ENCODE measurements at places on chromosomes 5 and 9.

DNA sequence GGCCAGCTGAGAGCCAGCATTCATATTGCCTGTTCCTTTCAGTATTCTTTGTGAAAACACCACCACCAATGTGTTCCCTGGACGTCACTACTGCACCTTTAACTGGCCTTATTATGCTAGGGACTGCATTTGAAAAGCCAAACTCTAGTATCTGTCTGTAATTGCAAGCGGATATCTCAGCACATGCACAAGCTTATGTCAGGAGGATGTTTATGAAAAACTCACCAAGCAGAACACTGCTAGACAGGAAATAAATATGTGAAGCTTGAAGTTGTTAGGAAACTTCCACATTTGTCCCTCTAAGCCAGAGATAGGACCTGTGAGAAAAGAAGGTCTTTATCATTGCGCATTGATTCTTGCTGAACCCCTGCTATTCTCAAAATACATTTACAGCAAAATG is 135.4 kb upstream of the CCDC152 start:
- DNase-seq = no peak

DNA sequence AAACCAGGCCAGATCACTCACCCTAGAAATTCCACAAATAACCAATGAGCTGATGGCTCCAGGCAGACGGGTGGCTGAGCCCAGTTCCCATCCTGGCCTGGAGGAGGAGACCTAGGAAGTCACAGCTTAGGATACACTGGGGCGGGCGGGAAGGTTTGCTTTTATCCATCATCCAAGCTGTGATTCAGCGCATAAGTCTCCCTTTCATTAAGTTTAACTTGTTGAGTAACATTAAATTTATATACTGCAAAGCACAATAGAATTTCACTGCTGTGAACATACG is 55.7 kb downstream of the THBS4 start:
- DNase-seq = no peak

DNA sequence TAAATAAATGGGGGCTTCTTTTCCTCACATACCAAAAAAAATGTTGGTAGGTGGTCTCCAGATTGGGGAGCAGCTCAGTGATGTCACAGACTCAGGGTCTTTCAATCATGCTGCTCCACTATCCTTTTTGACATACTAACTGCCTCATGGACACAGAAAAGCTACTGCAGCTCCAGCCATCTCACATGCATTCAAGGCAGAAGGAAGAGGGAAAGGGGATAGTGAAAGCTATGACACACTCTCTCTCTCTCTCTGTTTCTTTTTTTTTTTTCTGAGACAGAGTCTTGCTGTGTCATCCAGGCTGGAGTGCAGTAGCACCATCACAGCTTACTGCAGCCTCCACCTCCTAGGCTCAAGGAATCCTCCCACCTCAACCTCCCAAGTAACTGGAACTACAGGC is 7.9 kb upstream of the ADGRD2 start:
- DNase-seq = no peak

- DNase-seq = no peak
These were observed 64.2 kb upstream of the IRX1 start for GRCh38 chr5:3531320-3531986.

DNA sequence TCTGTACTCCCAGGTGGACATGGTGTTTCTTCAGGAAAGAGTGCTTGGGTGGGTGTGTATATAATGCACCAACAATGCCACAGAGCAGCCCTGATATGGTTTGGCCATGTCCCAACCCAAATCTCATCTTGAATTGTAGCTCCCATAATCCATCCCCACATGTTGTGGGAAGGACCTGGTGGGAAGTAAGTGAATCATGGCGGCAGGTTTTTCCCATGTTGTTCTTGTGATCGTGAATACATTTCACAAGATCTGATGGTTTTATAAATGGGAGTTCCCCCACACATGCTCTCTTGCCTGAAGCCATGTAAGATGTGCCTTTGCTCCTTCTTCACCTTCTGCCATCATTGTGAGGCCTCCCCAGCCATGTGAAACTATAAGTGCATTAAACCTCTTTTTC is 158.5 kb downstream of the NR3C1 start:
- no peak for DNase-seq

GRCh38 chr9:128009639-128010038 is 28.9 kb upstream of the EEIG1 start:
- DNase-seq = no peak

GRCh38 chr5:83721953-83722901 is 1.6 kb upstream of the HAPLN1 start:
- DNase-seq = peak; percentile 51

GRCh38 chr9:109935406-109936087 is 155.5 kb downstream of the PALM2AKAP2 start:
- no peak for DNase-seq

DNA sequence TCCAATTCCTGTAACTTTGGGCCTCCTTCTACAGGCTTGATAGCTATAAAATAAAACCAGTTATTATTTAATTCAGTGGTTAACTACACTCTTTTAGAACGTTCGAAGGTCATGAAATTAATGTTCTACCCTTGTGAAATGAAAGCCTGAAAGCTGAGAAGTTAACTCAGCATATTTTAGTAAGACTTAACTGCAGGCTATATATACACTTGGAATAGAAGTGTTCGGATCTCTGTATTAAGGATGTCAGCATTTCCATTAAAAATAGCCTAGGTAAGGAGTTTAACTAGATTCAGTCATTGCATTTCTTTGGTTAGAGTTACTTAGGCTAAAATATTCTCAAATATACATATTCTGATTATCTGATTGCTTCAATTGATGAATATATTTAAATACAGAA is 229.2 kb downstream of the MRPS30 start:
- no peak for DNase-seq

DNA sequence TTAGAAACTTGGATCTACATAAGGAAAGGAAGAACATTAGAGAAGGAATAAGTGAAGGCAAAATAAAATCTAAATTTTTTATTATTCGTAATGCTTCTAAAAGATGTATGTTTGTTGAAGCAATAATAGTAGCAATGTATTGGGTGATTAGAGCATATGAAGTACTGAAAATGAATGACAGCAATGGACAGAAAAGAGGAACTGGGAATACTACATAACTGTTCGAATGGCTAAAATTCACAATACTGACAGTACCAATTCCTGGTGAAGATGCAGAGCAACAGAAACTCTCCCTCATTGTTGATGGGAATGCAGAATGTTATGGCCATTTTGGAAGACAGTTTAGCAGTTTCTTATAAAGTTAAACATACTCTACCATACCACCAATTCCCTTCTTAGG is 177.3 kb upstream of the SPEF2 start:
- DNase-seq = no peak

DNA sequence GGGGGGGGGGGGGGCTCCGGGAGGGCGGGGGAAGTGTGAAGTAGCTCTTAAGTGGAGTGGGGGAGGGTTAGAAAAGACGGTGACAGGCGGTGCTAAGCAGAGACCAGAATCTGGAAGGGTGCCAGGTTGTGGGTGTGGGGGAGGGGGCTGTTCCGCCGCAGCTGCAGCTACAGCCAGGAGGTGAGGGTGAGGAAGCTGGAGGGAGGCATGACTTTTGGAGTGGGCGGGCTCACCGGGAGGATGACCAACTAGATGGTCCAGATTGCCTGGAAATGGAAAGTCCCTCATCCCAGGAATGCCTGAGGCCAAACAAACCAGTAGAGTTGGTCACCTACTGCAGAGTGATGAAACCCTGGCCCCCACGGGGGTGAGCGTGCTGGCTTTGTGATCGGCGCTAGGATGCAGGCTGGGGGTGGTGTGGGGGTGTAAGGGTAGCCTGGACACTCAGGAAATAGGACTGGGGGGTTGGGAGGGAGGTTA is 158.1 kb upstream of the SHB start:
- peak; percentile 96 for DNase-seq

DNA sequence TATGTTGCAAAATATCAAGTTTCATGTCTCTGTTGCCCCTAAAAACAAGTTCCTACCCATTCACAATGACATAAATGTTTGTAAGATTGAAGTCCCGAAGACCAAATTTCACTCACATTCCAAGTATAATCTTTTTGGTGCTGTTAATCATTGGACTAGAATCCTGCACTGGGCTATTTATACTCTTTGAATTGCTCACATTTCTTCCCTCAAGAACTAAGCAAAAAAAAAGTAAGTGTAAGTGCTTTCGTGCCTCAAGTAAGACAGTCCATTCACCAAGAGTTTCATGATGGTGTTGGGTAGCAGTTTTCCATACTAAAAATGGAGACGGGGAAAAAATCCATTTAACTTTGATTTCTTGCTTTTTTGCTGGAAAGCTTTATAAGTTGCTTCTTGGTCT is 242.3 kb downstream of the EBF1 start:
- no peak for DNase-seq

GRCh38 chr5:171586436-171586835 is 167.0 kb downstream of the FGF18 start:
- DNase-seq = no peak

DNA sequence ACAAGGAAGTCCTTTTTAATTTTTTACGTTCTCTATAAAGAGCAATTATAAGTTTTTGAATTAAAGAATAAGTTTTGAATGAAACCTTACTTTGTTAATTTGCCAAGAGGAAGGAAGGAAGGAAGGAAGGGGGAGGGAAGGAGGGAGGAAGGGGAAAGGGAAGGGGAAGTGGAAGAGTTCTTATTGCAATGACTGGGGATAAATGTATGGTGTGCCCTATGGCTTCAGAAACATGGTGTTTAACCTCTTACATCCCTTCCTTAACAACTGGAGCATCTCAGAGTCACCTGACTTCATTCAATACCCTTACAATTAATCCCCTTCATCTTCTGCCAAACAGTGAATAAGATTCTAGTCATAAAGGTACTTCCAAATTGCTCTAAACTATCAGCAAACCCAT is 16.0 kb downstream of the CEMIP2 start:
- DNase-seq = no peak

- DNase-seq = no peak
These were observed 11.9 kb downstream of the CCDC180 start for GRCh38 chr9:97319395-97319794.

GRCh38 chr5:115708819-115709477 is 83.1 kb upstream of the TMED7 start:
- no peak for DNase-seq

- no peak for DNase-seq
These were observed 8.4 kb upstream of the PHYHD1 start for GRCh38 chr9:128912270-128912853.

GRCh38 chr5:24073107-24073506 is 565.7 kb downstream of the PRDM9 start:
- DNase-seq = no peak

DNA sequence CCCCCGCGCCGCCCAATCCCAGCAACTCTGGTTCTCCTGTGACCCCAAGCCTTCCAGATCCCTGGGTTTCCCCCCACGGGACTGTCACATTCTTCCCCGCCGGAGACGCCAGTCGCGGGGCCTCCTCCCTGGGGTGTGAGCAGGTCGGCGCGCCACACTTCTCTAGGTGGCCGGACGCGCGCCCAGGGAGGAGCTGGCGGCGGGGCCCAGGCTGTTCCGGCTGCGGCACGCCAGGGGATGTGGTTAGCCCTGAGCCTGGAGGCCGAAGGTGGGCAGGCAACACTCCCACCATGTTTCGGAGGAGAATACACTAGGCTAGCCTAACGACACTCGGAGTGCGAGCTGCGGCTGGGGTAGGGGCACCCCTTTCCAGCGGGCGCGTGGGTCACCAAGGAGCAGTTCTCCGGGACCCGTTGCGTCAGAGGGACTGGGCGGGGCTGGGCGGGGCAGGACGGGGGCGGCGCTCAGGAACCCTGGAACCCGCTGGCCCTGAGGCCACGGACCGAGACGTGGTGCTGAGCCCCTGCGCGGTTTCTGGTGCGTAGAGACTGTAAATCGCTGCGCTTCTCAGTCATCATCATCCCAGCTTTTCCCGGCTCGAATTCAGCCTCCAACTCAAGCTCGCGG is at the start of gene SLC27A6:
SLC27A6 (plus strand) TSS at position 478 of the 627 bp plus-strand sequence. CDS start 650 bp downstream, outside the sequence.
- DNase-seq = peak; percentile 90

Measured in OCI-M1 (cell line).